CD4-positive, alpha-beta T cell treated with Interleukin-2 at 100 ng/mL for 4 hours (primary cell): ENCODE measurements at places on chromosomes 1 and 21.

DNA sequence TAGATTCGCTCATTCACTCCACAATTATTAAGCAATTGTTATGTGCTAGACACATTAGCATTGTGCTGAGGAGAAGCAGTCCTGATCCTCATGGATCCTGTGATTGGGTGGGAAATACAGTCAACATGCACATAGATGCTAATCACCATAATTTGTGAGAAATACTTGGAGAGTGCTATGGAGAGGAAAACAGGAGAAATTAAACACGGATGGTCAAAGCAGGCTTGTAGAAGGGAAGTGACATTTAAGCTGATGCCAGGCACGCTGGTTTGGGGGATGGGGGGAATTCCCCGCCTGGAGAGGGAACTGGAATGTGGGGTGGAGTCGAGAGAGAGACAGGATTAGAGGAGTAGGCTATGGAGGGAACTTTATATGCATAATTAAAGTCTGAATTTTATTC, 52.2 kb upstream of the L1TD1 start:
- no peak for DNase-seq

DNA sequence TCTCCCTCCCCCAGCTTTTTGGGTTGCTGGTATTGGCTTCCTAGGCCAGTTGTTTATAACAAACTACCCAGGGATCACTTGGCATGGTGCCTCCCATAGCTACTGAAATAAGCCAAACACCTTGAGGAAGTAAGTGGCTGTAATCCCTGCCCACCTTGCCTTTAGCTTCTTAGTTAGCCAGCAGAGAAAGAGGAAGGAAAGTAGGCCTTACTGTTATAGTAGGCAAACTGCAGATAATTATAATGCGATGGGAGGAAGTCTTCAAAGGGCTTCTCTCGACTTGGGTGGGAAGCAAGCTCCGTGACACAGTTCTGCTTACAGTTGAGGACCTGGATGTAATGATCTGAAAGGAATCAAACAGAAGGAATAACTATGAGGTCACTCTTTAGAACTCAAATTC, 8.2 kb downstream of the P3H1 start:
- no peak for DNase-seq

DNA sequence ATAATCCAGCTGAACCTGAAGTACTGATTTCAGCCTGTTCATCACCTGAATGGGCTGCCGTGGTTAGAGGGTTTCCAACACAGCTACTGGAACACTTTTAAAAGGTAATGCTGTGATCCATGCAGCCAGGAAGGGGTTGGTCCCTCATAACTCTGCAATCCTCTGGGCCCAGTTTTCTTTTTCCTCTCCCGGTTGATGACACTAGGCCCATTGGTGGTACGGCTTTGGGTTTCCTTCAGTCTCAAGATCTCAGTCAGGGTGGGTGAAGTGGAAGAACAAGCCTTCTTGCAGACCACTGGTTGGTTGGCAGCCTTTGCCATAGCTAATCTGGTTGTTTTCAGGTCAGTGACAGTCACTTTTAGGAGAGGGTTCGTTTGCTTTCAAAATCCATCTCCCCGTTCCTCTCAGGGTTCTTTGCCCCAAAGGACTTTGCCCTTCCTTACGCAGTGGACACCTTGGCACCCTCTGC, 502 bp upstream of the SLC35A3 start:
- no peak for DNase-seq

DNA sequence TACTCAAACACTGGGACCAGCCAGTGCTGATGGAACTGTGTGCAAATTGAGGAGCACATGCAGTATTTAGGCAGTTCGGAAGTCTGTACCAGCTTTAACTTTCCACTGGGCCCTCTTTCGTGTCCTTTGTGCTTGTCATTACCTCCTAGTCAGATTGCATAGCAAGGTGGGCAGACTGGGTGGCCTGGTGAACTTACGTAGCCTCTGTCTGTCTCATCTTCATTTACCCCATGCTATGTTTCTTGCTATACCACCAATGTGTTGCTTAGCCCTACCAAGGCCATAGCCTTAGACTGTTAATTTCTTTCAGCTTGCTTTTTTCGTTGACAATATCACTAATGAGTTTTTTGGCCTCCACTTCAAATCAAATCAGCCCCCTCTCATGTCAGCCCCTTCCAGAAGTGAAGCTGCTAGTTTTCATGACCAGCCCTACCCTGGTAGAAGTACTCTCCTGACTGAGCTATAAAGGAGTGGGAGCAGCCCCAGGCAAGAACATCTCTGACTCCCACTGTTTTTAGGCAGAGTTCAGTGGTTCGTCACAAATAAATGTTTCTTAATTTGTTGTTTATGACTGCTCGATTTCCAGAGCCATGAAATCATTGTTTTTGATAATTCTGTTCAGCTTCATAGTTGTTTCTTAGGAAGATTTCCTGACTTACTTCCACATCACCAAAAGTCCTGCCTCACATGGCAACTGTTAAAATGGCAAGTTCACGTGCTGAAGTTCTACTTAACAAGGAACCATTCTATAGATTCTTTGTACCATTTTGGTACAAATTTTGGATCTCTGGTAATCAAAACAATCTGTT, 19.3 kb downstream of the PRKACB start:
- no peak for DNase-seq

DNA sequence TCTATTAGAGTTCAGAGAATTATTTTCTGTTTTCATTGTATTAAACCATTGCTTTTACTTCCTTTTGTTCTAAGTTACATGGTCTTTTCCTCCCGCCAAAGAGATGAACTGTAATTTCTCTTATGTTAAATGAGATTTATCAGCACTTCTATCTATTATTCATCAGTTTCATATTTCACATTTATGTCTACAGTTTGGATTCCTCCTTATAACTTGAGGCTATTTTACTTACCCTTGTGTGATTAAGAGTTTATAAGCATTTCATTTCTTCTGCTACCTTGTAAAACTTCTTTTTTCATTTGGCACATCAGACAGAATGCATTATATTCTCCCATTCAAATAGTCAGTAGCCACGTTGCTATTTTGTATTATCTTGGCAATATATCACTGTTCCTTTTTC, 248.2 kb downstream of the PLA2G4A start:
- DNase-seq, result no peak

DNA sequence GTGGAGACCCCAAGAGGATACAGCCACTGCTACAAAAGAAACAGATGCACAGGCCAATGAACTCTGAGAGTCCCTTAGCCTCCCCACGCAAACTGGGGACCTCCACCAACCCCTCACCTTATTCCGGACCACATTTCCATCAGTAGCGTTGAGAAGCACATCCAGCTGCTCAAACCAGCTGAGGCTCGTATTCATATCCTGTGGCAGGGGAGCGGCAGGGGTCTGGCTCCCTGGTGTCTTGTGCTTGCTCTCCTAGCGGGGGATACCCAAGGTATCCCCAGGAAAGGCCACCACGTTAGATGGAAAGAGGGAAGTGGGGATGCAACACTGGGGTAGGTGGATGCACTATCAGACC, 481 bp downstream of the CCDC163 start:
- DNase-seq, result no peak

DNA sequence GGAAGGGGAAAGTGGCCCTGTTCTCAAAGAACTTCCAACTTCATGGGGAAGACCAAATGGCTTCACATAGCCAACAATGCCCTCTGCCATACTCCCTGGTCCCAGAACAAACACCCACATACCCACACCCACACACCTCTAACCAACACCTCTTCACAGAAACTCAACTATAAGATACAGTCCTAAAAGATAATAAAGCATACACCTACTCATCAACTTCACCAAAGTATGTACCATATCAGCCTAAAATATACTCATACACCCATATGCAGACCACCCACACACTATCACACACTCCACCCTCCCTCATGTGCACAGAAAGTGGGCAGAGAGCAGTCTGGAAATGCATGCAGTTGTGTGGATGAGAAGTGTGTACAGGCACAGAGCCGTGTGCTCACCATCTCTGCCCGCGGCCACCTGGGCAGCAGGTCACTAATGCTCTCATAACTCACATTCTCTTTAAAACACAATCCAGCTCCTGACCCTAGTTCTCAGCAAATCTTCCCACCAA, 27.7 kb downstream of the IQGAP3 start:
- no peak for DNase-seq

DNA sequence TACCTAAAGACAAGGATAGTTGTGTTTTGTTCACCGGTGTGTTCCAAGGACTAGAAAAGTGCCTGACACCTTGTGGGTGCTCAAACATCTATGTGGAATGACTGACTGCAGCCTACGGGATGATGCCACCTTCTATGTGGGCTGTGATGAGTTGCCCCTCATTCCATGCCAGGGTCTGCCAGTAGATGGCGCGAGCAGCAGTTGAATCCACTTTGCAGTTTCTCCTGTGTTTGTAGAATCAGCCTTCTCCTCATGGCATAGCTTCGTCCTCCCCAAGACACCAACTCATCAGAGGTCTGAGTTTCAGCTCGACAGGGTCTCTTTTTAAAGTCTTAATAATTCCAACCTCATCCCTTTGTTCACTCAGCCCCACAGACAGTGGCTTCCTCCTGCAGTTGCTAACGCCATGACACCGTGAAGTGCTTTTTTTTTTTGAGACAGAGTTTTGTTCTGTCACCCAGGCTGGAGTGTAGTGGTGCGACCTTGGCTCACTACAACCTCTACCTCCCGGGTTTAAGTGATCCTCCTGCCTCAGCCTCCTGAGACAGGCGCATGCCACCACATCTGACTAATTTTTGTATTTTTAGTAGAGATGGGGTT, 133.7 kb downstream of the CAPN8 start:
- peak; percentile 51 for DNase-seq

GRCh38 chr1:54403808-54404261, 2.4 kb downstream of the SSBP3 start:
- DNase-seq, result no peak

- peak; percentile 18 for DNase-seq
These were observed 32.7 kb downstream of the HSD17B7 start for GRCh38 chr1:162823231-162823630.

DNA sequence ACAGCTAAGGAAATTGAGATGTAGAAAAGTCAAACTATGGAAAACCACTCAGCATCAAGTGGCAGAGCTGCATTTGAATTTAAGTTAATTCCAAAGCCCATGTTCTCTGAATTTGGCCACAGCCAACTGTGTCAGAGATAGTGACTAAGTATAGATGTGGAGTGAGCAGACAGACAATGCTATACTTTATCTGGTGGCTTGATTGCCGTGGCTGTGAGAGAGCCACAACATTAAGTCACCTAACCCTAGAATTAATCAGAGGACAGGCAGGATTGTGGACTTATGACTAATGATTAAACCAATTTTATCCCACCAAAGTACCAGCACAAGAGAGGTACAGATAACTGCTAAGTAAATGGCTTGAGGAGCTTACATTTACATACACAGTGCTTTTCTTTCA, 209.8 kb downstream of the TPR start:
- no peak for DNase-seq

DNA sequence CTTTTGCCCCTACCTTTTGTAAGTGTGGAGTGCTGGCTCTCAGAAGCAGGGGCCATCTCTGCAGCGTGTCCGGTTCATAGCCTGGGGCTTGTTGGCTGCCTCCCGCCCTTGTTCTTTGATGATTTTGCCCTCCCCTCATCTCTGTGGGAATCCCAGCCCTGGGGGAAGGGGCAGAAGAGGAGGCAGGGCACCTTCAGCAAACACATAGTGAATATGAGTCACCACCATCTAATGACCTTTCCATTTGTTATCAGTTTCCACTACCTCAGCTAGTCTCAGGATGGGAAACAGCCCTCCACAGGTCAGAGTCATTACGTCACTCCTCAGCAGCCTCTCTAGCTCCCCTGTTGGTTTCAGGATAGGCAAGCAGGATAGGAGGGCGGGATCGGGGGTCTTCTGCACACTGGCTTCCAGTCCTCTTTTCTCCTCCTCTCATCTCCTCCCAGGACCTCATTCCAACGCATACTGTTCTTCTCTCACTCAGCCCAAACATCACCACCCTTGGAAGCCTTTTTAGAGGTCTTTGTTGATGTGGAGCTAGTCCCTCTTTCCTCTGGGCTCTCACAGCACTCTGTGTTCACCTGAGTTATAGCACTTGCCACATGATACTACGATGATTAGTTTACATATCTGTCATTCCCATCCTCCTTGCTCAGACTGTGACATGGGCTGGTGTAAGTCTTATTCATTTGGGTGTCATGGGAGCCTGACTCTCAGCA, 15.8 kb downstream of the GADD45A start:
- no peak for DNase-seq

GRCh38 chr1:93155335-93155734, 24.9 kb downstream of the TMED5 start:
- no peak for DNase-seq

GRCh38 chr1:92480813-92481598, 5.7 kb downstream of the GFI1 start:
- DNase-seq, result no peak

DNA sequence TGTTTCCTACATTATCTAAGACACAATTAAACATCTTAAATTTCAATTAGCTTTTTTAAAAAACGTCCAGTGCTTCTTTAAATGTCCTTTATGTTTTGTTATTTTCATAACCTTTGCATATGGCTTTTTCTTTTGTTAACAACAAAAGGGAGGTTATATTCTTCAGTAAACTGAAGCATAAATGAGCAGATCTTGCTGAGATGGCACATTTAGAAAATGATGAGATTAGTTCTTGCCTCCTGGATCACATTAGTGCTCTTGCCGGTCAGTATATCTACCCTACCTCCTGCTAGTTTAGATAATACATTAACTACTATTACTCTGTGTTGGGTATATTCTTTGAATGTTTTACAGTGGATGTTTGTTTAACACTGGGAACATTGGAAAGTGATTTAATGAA, 126.1 kb downstream of the DISP1 start:
- DNase-seq, result no peak

DNA sequence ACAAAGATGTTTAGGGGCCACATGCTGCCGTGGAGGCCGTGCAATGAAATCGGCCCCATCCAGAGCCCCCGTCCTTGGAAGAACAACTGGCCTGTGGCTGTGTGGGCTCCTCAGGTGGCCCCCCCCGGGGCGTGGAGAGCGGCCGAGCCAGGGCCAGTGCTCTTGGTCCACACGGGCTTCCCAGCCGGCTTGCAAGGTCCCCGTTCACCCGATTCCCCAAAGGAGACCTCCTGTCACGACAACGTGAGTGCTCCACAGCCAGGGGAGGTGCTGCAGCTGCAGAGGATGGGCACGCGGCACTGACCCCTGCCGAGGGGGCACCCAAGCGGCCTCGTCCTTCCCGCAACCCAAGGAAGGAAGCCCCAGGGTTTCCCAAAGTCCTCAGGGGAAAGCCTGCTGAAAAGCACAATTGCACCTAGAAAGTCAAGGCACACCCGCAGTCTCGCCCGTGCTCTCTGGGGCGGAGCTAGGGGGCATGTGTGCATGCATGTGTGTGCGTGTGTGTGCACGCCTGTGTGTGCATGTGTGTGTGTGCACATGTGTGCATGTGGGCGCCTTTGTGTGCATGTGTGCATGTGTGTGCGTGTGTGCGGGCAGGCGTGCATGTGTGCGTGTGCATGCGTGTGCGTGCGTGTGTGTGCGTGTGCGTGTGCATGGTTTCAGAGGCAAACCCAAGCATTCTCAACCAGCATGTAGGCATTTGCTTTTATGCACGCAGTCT, 48.2 kb downstream of the SLX9 start:
- DNase-seq, result no peak

DNA sequence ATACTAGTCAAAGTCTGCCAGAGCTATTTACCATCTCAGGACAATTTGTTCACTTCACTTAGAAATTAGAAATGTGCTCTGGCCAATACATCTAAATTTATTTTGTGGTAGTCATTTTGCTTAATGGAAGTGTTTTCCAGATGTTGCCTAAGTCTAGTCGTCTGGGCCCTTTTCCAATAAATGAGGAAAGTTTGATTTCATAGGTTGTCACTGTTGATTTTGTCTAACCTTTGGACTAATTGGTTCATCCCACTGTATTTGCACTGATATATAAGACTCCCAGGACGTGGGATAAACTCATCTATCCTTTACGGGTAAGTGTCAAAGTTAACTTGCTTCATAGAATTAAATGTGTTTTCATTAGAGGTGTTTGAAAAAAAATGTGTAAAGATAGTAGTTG, 79.1 kb downstream of the TPR start:
- DNase-seq, result no peak

GRCh38 chr21:43768868-43769167, 7.3 kb downstream of the CSTB start:
- no peak for DNase-seq
